Astrocyte of the spinal cord (primary cell): ENCODE measurements at places on chromosomes 1 and 21.
A peak's percentile ranks its signal among the peaks of the same experiment; 100 is the strongest.

- DNase-seq, result peak; percentile 57
Measured at GRCh38 chr1:180533266-180533987, 25.3 kb upstream of the OVAAL start.

GRCh38 chr1:22112554-22112953 is 30.3 kb downstream of the WNT4 start:
- DNase-seq, result no peak

GRCh38 chr1:215377746-215378145 is 189.4 kb upstream of the KCTD3 start:
- DNase-seq, result no peak

DNA sequence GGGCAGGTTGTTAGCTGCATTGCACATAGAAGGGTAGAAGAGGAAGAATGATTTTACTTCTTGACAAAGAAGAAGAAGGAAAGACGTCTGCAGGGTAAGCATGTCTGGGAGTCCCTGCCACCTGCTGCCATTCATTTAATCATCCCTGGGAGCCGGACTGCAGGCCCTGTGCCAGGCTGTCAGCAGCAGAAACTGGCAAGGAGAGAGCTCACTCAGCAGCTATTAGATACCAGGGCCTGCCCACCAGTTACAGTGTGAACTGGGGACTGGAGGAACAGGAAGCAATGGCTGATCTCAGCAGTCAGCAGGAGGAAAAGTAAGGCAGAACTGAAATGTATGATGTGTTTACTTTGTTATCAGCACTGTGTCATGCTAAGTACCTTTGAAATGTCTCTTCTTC is 75.7 kb upstream of the C1orf87 start:
- no peak for DNase-seq

GRCh38 chr21:25384782-25385181 is 222.5 kb downstream of the MRPL39 start:
- no peak for DNase-seq

GRCh38 chr1:24978383-24979032 is 48.4 kb upstream of the RUNX3 start:
- DNase-seq, result no peak

DNA sequence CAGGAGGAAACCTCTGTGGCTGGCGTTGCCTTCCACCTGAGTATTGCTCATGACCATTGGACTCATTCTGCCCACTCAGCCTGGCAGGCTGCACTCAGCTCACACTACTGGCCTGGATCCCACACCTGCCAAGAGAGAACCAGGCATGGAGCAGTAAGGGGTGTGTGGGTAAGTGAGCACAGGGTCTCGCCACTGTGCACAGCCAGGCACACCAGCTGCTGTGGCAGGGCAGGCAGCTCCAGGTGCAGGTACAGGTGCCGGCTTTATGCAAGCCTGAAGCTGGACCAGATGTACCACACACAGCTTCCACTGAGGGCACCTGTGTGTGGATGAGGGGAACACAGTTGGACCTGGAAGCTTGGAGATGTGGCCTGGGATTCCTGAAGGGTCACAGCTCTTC is 295.2 kb upstream of the SNX7 start:
- DNase-seq, result no peak

DNA sequence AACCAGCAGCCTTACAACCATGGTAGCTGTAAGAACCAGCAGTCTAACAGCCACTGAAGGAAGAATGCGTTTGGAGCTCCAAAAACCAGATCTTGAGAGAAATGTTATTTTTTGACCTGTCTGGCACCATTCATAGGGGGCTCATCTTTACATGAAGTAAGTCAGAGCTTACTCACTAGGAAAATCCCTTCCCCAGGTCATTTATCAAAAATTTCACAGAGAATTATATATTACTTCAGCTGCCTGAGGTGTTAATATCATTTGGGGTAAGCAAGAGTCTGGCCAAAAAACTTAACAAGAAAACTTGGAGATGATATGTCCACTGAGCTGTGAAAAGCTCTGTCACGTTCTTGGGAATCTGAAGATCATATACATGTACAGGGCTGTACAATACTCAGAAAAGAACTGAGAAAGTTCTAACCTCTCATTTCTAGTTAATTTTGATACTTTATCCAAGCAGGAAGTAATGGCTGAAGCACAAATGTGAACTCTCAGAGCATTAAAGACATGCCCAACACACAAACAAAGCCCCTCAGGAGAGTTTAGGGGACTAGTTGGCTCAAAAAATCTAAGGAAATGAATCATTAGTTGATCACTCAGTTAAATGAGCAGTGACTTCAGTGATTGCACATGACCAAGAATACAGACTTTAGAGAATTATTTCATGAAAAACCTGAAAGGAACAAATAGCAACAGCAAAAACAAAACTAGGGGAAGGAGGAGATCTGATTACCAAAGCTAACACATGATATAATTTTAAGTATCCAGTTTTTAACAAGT is 681.1 kb downstream of the LTN1 start:
- DNase-seq, result no peak
